ENCODE measurements at places on chromosomes 3 and 15.

DNA sequence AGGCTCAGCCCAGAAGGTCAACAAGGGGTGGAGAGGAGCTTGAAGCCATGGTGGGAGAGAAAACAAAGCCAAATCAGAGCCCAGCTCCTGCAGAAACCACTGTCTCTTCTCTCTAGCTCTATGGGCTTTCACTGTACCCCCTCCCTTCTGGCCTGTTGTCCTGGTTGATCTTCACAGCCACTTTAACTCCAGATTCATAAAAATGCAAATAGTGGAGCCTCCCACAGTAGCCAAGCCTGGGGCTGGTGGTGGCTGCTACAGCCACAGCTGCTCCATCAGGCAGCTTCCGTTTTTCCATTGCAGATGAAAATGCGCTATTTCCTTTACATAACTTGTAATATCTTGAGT lies 20.7 kb upstream of the CAV3 start:
- no peak for DNase-seq

DNA sequence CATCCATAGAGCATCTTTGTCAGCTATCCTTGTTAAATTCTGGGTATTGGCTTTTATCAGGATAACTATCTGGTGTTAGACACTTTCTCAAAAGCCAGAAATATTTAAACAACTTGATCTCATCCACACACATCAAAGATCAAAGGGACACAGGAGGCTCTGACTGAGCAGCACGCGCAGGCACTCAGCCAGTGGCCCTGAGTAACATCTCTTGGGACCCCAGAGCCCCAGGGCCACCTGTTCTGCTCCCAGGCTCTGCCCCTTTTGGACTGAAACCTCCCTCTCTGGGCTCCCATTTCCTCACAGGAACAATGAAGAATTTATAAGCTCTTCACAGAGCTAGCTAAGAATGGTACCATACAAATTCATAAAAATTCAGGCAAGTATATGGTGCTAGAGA lies 16.1 kb downstream of the ATP10A start:
- no peak for DNase-seq

DNA sequence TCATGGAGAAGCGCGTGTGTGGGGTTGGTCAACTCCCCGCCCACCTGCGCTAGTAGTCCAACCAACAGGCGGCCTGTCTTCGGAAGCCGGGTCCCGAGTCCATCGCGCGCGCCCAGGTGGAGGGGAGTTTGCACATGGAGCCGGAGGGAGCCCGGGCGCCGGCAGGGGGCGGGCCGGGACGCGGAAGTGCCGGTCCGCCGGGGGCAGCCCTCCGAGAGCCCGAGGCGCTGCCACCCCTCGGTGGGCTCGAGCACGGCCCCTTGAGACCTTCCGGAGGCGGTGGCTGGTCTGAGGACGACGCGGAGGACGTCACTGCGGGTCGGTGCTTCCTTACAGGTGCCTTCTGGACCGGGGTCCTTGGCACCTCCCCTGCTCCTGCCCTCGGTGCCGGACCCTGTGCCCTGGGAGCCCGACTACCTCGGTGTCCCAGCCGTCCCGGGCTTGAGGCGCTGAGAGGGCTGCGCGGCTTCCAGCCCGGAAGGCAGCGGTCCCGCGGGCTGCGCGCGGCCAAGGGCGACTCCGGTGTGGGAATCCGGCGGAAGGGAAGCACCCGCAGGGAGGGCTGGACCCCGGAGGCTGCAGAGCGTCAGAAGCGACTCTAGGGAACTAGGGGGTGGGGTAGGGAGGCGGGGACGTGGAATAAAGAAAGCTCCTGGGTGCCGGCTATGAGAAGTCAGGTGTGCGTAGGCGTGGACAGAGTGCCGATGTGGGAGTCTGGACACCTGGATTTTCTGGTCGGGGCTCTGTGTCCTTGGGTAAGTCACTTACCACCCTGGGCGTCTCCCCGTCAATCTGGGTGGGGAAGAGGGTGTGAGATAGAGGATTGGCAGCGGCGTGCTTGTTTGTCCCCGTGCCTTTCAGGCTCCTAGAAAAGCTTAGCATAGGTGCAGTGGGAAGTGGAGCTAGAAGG lies 212.3 kb downstream of the FGF12 start:
- DNase-seq: peak; percentile 47

DNA sequence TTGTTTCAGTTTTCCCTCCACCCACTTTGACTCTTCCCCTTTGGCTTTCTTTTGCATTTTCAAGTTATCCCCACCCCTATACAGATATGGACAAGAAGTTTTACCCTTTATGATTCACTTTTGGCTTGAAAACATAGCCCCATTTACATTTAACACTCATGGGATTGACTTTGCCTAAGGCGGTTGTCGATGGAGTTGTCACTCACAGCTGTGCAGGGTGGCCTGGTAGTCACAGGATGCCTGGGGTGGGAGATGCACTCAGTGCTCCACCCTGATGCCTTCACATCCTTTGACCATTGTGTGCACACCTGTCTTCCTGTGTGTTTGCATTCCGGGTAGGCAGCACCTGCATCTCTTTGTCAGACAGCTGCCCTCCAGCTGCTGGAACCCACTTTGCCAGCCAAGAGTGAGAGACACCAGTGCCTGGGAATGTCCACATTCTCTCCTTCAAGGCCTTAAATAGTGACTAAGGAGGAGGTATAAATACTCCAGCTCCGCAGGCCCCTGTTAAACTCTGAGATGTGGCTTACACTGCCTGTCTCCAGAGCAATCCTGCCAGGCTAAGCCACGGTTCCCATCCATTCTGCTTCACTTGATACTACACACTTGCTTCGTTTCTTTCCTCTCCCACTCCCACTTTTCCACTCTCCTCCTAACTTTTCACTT lies 191.5 kb upstream of the SLC24A5 start:
- no peak for DNase-seq

GRCh38 chr15:68389936-68390817 lies 41.8 kb downstream of the ITGA11 start:
- no peak for DNase-seq
